ENCODE measurements at places on chromosomes 7 and 10. TPM values are rescaled to one million over a fixed set of nuclear protein-coding genes. Genes with fewer than 3 reads are reported as not detected.

ERLIN1 gene
- 54.4 TPM for total RNA-seq

- no peak for DNase-seq
Observed at GRCh38 chr10:112526906-112527305, 79.9 kb downstream of the VTI1A start.

WNT8B gene
- total RNA-seq: 0.14 TPM

DNA sequence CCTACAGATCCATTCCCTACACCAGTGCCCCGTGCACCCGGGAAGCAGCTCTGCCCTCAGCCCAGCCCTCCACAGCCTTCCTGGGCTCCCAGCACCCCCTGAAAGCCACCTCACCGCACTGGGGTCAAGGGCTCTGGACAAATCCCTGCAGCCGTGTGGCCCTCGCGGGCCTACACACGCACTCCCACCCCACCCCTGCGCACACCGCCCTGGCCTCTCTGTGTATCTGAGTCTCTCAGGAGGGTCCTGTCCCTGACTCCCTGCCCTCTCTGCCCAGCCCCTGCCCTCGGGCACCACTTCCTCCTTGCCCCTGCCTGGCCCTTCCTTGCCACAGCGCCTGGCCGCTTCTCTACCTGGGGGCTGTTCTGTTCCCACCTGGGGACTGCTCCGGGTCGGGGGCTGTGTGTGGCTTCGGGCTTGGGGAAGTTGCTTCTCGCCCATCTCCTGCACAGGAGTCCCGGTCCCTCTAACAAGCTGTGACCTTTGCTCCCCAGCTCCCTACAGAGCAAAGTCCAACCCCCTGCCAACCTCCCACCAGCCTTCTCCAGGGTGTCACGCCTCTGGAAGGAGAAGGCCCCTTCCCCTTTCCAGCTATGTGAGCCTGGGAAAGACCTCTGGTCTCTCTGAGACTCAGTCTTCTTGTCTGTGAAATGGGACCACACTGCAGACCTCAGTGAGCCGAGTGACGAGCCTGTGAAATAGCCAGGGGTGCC lies 1.5 kb downstream of the TMEM184A start:
- DNase-seq: no peak

Measured in Caco-2 (cell line).